ENCODE measurements at places on chromosomes 2 and 18. TPM values are rescaled to one million over a fixed set of nuclear protein-coding genes. Genes with fewer than 3 reads are reported as not detected.

The RAPGEF4 gene
- total RNA-seq: 0.19 TPM

The GPR45 gene
- not detected for total RNA-seq

The LDLRAD4 gene
- 2.8 TPM for total RNA-seq

The CNRIP1 gene
- total RNA-seq: 1.6 TPM
